ENCODE measurements at places on chromosomes 7 and 10.

DNA sequence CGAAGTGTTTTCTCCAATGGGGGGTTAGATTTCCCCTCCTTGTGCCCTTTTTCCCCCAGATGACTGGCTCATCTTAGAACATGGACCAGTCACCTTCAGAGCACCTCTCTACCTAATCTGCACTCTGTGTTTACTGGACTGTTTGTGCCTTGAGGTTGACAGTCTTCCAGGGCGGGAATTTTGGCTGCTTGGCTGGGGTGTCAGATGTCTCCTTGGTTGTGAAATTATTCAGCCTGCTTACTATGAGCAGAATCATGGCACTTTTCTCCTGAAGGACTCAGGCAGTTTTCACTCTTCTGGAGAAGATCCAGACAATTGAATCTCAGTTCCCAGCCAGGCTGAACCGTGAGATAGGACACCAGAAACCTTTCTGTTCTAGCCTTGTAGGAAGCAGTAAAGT, 60.3 kb upstream of the NFKB2 start:
- no peak for ATAC-seq

DNA sequence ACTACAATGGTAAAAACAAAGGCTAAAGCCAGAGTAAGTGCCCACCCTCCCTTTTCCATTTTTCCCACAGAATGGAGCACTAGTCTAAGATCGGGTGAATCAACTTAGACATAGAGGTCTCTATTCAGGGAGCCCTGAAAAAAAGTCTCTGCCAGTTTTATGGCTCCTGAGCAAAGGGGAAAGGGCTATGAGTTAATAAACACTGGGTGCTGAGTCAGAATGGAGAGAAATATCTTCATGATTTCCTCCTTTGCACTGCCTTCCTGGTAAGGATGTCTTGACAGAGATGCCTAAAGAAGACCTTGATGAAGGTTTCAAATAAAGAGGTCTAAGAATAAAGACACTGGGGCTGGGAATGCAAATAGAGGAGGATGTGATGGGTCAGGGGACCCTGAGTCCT, 607.4 kb upstream of the MBL2 start:
- ATAC-seq: no peak

- no peak for ATAC-seq
Measured at GRCh38 chr7:21941611-21942141, 4.0 kb downstream of the CDCA7L start.

DNA sequence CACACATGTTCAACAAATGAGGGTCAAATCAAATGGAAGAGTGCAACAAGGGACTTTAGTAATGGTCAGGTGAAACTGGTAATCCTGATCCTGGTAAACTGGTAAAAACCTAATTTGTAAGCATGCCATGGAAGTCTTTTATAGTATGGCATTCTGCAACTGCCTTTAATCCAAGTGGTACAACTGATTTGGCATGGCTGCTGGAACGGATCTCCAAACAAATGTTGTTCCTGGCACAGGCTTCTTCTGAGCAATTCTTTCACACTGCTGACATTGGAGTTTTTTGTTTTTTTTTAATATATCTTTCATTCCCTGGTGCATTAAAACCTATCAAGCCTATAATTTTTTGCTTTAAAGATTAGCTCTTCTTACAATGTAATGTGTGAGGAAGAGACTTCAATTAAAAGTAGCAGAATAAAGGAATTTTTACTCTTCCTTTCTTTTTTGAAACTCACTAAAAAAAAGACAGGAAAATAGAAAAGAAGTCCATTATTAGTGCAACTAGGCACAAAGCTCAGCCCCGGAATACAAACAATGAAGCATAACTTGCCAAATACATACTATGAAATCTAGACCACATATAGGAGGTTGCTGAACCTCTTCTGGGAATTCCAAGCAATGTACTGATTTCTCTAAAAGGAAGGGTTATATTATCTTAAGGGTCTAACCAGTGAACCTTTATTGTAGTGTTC, 79.3 kb upstream of the OIT3 start:
- ATAC-seq: no peak

All from activated CD4-positive, CD25-positive, alpha-beta regulatory T cell treated with anti-CD3 and anti-CD28 coated beads, Interleukin-2, amount 50 U/mL, for 24 hours (primary cell).